ENCODE measurements at places on chromosomes 16 and 17. TPM values are rescaled to one million over a fixed set of nuclear protein-coding genes. Genes with fewer than 3 reads are reported as not detected.

GRCh38 chr16:27169511-27170071 is 33.7 kb upstream of the KDM8 start:
- no peak for DNase-seq

GRCh38 chr16:54216268-54216667 is 70.3 kb downstream of the IRX3 start:
- DNase-seq = no peak

The NPIPA8 gene
- polyA plus RNA-seq = 64.4 TPM

- no peak for DNase-seq
These were observed 2.6 kb downstream of the MYL11 start for GRCh38 chr16:30377050-30377811.

- no peak for DNase-seq
These were observed 48.4 kb upstream of the DOC2B start for GRCh38 chr17:229709-230394.

GRCh38 chr16:72094266-72094610 is 591 bp downstream of the DHX38 start:
- DNase-seq = no peak

GRCh38 chr16:49782405-49782804 is 73.5 kb downstream of the ZNF423 start:
- DNase-seq = no peak

- DNase-seq = no peak
These were observed 137.5 kb downstream of the XYLT1 start for GRCh38 chr16:17333229-17333628.

GRCh38 chr17:45018514-45018847 is 33.0 kb downstream of the DCAKD start:
- DNase-seq = no peak

The RAD51D gene
- 12.6 TPM for polyA plus RNA-seq

DNA sequence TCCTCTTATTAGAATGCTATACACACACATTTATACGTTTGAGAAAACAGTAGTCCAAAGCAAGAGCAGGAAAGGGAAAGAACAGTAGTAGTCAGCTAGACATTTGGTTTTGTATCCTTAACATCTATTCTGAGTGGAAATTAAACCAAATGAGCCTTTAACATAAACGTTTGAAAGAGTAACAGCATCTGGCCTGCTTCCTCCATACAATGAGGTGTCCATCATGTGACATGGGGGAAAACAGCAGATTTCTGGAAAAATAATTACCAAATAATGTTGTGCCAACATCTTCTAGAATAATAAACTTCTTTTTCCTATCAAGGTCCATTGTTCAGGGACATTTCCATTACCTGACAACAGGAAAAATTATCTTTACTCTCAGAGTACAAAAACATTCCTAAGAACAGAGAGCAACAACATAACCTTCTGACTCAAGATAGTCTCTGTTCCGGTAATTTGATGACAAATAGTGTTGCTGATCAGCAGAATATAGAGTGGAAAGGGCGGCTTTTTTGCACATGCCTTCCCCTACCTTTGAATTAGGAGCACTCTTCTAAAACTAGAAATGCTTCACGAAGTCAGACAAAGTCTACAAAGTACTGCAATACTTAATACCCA is 20.2 kb downstream of the CYTH1 start:
- no peak for DNase-seq

GRCh38 chr16:23124315-23124714 is 24.9 kb downstream of the USP31 start:
- DNase-seq = no peak

- DNase-seq = no peak
These were observed 39.8 kb downstream of the MAP1LC3B start for GRCh38 chr16:87431926-87432325.

DNA sequence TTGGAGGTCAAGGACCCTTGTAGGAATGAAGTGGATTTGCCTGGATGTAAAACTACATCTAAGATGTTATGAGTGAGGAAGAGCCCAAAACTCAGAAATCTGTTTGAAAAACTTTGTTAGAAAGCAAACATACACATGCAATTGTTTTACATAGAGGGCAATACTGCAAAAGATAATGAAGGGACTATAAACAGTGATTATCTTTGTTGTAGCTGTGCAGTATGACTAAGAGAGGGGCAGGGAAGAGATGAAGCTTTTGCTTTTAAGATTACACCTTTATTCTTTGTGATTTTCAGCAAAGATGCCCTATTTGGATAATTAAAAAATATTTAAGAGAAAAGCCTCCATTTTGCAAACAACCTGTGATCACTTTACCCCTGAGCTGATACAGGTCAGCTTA is 839.9 kb upstream of the RBFOX1 start:
- no peak for DNase-seq
